Fibroblast of skin of back (primary cell): ENCODE measurements at places on chromosomes 2 and 18.

DNA sequence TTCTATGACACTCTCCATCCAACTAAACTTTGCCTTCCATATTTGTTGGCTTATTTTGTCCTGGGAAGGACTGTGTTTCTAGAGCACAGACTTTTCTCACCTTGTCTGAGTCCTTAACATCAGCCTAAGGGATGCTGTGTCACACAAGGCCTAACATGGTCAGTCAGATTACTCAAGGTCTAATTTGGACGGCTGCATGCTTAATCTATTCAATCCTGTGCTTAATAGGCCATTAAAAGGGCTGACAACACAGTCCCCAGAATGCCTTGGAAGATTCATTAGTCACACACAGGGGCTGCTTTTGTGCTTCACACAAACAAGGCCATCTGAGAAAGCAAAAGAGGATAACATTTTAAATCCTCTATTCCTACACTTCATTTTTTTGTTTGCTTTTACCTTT, 84.0 kb downstream of the DYNAP start:
- no peak for DNase-seq

- DNase-seq = no peak
These were observed 58.1 kb upstream of the DYNAP start for GRCh38 chr18:54532962-54533361.

- no peak for DNase-seq
These were observed 215.9 kb upstream of the FBXO11 start for GRCh38 chr2:48122166-48122565.

GRCh38 chr2:230668184-230668938, 44.3 kb upstream of the CAB39 start:
- no peak for DNase-seq

DNA sequence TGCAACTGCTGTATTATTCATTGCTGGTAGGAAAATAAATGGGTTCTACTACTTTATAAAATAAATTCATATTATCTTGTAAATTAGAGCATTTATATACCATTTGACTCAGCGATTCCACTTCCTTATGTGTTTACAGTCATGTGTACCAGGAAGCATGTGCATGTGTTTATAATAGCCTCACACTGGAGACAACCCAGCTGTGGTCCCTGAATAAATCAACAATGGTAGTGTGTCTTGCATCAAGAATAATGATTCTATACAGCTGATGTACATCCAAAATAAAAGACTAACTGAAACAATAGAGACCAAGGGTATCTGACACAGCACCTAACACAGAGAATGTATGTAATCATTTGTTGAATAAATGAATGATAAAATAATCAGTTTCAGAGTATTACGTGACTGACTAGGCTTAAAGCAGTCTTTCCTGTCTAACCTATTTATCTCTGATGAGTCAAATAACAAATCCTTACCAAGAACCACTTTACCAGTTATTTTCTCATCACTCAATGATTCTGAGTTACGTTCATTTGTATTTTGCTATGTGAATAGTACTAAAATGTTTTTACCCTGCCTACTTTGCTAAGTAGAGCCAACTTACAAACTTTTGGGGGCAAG, 216.8 kb downstream of the UBE2E3 start:
- DNase-seq = no peak

GRCh38 chr2:53036196-53036595, 731.4 kb upstream of the CHAC2 start:
- no peak for DNase-seq

DNA sequence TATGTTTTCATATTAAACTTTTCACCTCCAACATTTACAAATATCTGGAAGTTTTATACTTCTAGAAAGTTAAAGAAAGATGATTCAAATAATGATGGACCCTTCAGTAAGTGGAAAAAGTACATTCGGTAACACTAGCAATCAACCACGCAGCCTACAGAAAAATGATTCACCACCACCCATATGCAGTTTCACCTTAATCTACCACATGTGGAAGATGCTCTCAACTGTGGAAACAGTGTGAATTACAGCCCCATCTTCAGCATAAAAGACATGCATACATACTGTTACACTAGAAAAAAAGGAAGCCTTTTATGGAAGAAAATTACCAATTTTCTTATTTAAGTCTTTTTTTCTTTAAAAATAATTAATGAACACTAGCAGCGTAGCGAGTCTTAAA, 1.1 kb downstream of the SLC38A11 start:
- no peak for DNase-seq

GRCh38 chr2:68303033-68303901, 16.5 kb downstream of the CNRIP1 start:
- DNase-seq = no peak

- no peak for DNase-seq
These were observed 188.7 kb upstream of the SMAD2 start for GRCh38 chr18:48119204-48119603.

GRCh38 chr2:20619624-20620024, 31.3 kb downstream of the HS1BP3 start:
- DNase-seq = peak; percentile 88

DNA sequence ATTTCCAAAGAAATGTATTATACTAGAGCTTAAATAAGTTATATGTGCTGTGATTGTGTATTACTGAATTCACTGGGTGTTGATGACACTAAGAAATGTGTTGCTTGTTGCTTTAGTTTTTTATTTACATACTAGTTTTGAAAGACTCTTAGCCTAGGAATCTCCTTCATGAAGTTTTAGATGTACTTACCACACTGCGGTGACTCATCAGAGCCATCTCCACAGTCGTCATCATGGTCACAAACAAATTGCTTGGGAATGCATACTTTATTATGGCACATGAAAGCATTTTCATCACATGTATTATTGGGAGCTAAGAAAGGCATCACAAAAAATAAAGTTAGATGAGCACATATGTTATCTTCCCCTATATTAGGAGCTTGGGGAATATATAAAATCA, 1624.2 kb downstream of the LRP1B start:
- DNase-seq = peak; percentile 87

GRCh38 chr2:234363647-234364294, 133.1 kb downstream of the ARL4C start:
- DNase-seq = no peak
